ENCODE measurements at places on chromosomes 5 and 9. TPM values are rescaled to one million over a fixed set of nuclear protein-coding genes. Genes with fewer than 3 reads are reported as not detected.

DNA sequence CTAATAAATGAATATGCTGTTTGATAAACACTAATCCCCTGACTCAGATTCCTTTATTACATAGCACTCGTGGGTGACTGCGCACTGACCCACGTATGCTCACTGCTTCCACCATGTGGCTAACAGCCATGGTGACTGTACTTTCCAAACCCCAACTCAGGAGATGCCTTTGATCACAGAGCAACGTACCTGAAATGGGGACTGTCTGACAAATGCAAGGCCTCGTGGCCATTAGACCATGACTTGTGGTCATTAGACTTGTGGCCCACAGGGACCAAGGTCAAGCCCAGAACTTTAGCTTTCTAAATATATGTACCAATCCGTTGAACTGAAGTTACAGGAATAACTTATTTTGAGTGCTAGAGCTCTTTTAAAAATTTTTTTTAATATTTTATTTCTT, 46.6 kb downstream of the CYFIP2 start:
- no peaks in the 10 kb centered on the region for H3K36me3 ChIP-seq
- peak; percentile 51 for DNase-seq
- H3K4me3 ChIP-seq = no peak overlapping the region
- no peaks in the 10 kb centered on the region for H3K4me1 ChIP-seq
- no peaks in the 10 kb centered on the region for H3K27me3 ChIP-seq
- no peak overlapping the region for H3K27ac ChIP-seq

GRCh38 chr5:119402555-119402954, 46.7 kb downstream of the TNFAIP8 start:
- H3K4me1 ChIP-seq = peaks cover 29% of the 10 kb centered on the region
- H3K27me3 ChIP-seq = no peaks in the 10 kb centered on the region

DNA sequence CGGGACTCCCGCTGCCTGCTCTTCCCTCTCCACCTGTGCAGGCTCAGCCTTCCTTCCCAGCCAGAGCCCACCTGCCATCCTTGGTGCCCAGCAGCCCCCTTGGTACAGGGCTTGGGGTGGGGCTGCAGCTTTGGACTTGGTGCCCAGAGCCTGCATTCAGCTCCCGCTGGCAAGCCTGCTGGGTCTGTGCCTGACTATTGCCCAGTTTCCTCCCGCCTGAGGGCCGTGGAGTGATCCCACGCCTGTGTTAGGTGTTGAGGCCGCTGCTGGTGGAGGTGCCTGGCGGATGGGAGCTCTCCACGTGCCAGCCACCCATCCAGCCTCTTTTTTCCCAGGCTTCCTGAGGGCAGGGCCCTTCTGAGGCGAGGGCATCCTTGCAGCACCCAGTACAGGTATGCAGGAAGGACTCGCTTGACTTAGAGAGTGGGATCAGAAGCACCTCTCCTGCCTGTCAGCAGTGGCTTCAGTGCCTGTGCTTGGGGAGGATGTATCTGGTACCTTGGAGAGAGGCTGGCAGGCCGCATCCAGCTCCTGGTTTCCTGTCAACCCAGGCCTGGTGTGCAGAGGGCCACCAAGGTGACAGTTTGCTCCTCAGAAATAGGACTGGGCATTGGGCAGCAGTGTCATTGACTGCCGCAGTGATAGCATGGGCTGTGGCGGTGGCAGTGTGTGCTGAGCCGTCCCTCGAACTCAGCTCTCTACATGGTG, 7.8 kb downstream of the RXRA start:
- DNase-seq = peak; percentile 35
- no peak overlapping the region for H3K27ac ChIP-seq
- H3K36me3 ChIP-seq = no peaks in the 10 kb centered on the region
- H3K4me1 ChIP-seq = peaks cover 96% of the 10 kb centered on the region

Gene FBXW5
- 282 TPM for total RNA-seq

- no peaks in the 10 kb centered on the region for H3K36me3 ChIP-seq
- no peak overlapping the region for H3K4me3 ChIP-seq
- peaks cover 29% of the 10 kb centered on the region for H3K4me1 ChIP-seq
Observed at GRCh38 chr5:73158313-73158712, 14.7 kb upstream of the TMEM174 start.

DNA sequence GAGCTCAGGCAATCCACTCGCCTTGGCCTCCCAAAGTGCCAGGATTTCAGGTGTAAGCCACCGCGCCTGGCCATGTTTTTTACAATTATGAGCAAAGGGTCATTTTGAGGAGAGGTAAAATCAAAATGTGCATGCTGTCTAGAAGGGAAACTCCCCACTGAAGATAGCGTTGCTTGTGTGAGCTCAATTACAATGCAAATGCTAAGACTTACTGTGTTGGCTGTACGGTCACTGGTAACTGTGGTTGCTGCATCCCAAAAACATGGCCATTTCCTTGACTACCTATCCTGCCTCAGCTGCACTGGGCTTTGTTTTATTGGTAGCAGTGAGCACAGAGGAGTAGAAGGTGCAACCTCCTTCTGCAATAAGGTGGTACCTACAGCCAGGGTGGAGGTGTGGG, 77.4 kb upstream of the SPATA31E1 start:
- H3K4me1 ChIP-seq = no peaks in the 10 kb centered on the region
- no peaks in the 10 kb centered on the region for H3K36me3 ChIP-seq
- H3K27ac ChIP-seq = no peak overlapping the region
- no peaks in the 10 kb centered on the region for H3K27me3 ChIP-seq
- no peak overlapping the region for H3K4me3 ChIP-seq

Gene TRAF1
- total RNA-seq = 6.7 TPM

DNA sequence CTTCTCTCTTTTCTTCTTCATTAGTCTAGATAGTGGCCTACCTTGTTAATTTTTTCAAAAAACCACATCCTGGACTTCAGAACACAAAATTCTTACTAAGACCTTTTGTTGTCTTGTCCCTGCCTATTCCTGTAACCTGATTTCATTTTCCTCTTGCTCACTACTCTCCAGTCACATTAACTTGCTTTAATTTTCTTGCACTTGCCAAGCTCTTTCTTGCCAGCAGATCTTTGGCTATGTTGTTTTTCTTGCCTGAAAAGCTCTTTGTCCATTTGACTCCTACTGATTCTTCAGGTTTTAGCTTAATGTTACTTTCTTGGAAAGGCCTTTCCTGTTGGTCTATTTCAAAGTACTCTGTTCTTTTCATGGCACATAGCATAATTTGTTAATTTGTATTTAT, 356.8 kb downstream of the OSTF1 start:
- peak overlapping the region; percentile 26 for H3K27ac ChIP-seq
- no peaks in the 10 kb centered on the region for H3K36me3 ChIP-seq
- H3K4me1 ChIP-seq = peaks cover 36% of the 10 kb centered on the region
- no peak overlapping the region for H3K4me3 ChIP-seq
- H3K27me3 ChIP-seq = no peaks in the 10 kb centered on the region

- H3K4me3 ChIP-seq = no peak overlapping the region
- H3K27me3 ChIP-seq = no peaks in the 10 kb centered on the region
- H3K36me3 ChIP-seq = no peaks in the 10 kb centered on the region
- H3K4me1 ChIP-seq = peaks cover 10% of the 10 kb centered on the region
Observed at GRCh38 chr9:133742251-133742650, 4.1 kb upstream of the SARDH start.

Gene RHOBTB3
- 85.7 TPM for total RNA-seq

Gene LRRC26
- not detected for total RNA-seq

Gene WDR38
- total RNA-seq = not detected

GRCh38 chr5:14452685-14453454, 128.7 kb upstream of the OTULINL start:
- no peaks in the 10 kb centered on the region for H3K27me3 ChIP-seq
- no peak for DNase-seq
- H3K4me1 ChIP-seq = peaks cover 13% of the 10 kb centered on the region
- no peaks in the 10 kb centered on the region for H3K36me3 ChIP-seq
- H3K4me3 ChIP-seq = no peak overlapping the region
- H3K27ac ChIP-seq = peak overlapping the region; percentile 7

Gene PHYHD1
- 10.1 TPM for total RNA-seq

Gene SMIM27
- 23.9 TPM for total RNA-seq

DNA sequence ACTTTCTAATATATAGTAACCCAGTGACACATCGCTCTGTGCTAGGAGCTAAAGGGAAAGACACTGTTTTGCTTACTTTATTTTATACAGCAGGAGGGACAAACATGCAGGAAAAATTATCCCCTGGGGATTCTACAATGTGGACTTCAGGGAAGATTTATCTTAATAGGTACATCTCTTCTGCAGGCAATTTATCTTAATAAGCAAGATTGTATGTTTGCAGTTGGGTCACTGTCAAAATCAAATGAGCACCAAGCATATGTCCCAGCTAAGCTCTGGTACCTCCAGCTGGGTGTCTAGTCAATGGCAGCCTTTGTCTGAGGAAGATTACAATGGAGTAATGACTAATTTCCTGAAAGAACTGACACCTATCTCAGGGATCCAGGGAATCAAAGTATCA, 309.9 kb upstream of the PANK3 start:
- peaks cover 20% of the 10 kb centered on the region for H3K4me1 ChIP-seq
- no peak overlapping the region for H3K4me3 ChIP-seq
- no peaks in the 10 kb centered on the region for H3K27me3 ChIP-seq

GRCh38 chr5:168304349-168304748, 12.9 kb downstream of the WWC1 start:
- no peaks in the 10 kb centered on the region for H3K36me3 ChIP-seq
- peak; percentile 74 for DNase-seq
- H3K27ac ChIP-seq = peak overlapping the region; percentile 77
- H3K4me1 ChIP-seq = peaks cover 85% of the 10 kb centered on the region
- no peak overlapping the region for H3K4me3 ChIP-seq

GRCh38 chr5:113325054-113325453, 109.7 kb downstream of the TSSK1B start:
- no peaks in the 10 kb centered on the region for H3K27me3 ChIP-seq
- H3K27ac ChIP-seq = no peak overlapping the region
- H3K36me3 ChIP-seq = no peaks in the 10 kb centered on the region
- H3K4me3 ChIP-seq = no peak overlapping the region
- no peak for DNase-seq

DNA sequence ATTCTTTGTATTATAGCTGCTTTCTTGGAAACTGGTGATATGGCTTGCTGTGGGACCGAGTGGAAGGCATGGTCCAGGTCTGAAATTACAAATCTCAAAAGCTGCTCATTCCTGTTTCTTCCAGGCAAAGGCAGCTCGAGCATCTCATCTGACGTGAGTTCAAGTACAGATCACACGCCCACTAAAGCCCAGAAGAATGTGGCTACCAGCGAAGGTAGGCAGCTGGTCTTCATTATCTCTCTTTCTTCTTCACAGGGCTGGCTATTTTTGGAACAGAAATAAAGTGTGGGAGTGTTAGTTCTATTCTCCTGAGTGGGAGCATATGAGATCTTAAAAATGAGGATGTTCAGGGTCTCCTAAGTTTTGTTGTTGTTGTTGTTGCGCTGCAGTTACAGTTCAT, 115.9 kb downstream of the FBXL7 start:
- H3K27ac ChIP-seq = no peak overlapping the region
- H3K36me3 ChIP-seq = no peaks in the 10 kb centered on the region
- no peaks in the 10 kb centered on the region for H3K4me1 ChIP-seq
- no peaks in the 10 kb centered on the region for H3K27me3 ChIP-seq
- H3K4me3 ChIP-seq = no peak overlapping the region

DNA sequence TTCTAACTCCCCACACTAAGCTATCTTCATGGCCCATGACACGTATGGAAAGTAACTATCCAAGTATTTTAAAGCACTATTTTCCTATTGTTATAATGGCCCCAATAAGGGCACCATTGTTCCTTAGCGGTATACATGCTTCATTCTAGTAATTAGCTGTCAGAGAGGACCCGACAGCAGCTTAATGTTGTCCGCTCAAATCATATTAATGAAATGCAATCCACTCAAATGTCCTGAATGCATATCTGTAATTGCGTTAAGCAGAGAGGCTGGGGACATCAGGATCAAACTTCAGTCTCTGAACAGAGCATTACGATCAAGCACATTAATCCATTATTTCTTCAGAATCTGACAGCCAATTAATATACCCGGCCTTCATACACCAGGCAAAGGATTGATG, 139.7 kb downstream of the CRB2 start:
- H3K36me3 ChIP-seq = no peaks in the 10 kb centered on the region
- no peak overlapping the region for H3K27ac ChIP-seq
- no peak overlapping the region for H3K4me3 ChIP-seq
- H3K4me1 ChIP-seq = no peaks in the 10 kb centered on the region
- DNase-seq = no peak

- H3K4me1 ChIP-seq = peaks cover 8% of the 10 kb centered on the region
- H3K36me3 ChIP-seq = no peaks in the 10 kb centered on the region
- DNase-seq = no peak
- H3K27ac ChIP-seq = no peak overlapping the region
- H3K27me3 ChIP-seq = no peaks in the 10 kb centered on the region
Observed at GRCh38 chr5:126383246-126383645, 40.0 kb upstream of the GRAMD2B start.

DNA sequence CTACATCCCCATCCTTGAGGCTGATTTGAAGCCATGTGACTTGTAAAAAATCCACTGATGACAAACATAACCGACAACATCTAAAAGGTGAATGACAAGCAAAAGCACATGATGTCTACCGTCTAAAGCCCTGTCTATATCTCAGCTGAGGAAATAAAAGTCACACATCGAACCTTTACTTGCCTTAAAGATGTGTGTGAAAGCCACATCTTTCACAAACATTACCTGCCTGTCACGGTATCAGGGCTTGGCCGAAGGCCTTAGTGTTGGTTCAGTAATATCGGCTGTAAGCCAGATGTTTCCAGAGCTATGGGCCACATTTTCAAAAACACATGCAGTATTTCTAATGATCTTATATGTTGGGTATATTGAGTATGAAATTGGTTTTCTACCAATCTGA, 125.8 kb downstream of the EFNA5 start:
- no peaks in the 10 kb centered on the region for H3K4me1 ChIP-seq
- no peaks in the 10 kb centered on the region for H3K36me3 ChIP-seq
- no peak for DNase-seq
- no peaks in the 10 kb centered on the region for H3K27me3 ChIP-seq

Gene DNAJC18
- total RNA-seq = 7.9 TPM

DNA sequence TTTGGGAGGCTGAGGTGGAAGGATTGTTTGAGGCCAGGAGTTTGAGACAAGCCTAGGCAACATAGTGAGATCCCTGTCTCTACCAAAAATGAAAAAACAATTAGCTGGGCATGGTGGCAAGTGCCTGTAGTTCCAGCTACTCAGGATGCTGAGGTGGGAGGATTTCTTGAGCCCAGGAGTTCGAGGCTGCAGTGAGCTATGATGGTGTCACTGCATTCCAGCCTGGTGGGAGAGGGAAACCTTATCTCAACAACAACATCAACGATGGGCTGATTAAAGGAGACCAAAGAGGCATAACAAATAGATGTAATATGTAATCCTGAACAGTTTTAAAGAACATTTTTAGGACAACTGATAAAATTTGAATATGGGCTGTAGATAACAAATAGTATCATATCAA, 34.2 kb upstream of the PANK3 start:
- H3K4me3 ChIP-seq = no peak overlapping the region
- no peak overlapping the region for H3K27ac ChIP-seq
- H3K27me3 ChIP-seq = no peaks in the 10 kb centered on the region
- no peaks in the 10 kb centered on the region for H3K36me3 ChIP-seq
- no peaks in the 10 kb centered on the region for H3K4me1 ChIP-seq

GRCh38 chr9:33662871-33663270, 132.5 kb upstream of the PRSS3 start:
- no peaks in the 10 kb centered on the region for H3K36me3 ChIP-seq
- H3K27me3 ChIP-seq = no peaks in the 10 kb centered on the region
- H3K4me3 ChIP-seq = no peak overlapping the region
- DNase-seq = no peak
- H3K4me1 ChIP-seq = no peaks in the 10 kb centered on the region
- no peak overlapping the region for H3K27ac ChIP-seq

All from thyroid gland (tissue), 4 donors.